ENCODE measurements at places on chromosomes 2 and 18.

DNA sequence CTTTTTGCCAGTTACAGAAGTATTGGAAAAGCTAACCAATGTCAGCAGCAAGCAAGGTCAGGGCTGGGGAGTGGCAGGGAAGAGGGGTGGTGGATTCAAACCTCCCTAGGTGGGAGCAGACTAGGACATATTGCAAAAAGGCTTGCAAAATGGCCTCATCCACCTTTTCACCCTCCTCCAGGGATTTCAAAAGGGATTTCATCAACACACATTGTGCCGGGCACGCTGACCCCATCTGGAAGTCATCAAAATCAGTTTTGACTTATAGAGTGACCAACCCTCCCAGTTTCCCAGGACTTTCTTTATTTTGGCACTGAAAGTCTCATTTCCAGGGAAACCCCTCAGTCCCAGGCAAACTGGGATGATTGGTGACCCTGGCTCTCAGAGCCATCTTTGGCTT is 94.7 kb downstream of the BIN1 start:
- no peak for DNase-seq

- DNase-seq = no peak
These were observed 112.7 kb upstream of the SESTD1 start for GRCh38 chr2:179377296-179377695.

GRCh38 chr2:172930871-172931255 is 144.8 kb upstream of the MAP3K20 start:
- DNase-seq = no peak

DNA sequence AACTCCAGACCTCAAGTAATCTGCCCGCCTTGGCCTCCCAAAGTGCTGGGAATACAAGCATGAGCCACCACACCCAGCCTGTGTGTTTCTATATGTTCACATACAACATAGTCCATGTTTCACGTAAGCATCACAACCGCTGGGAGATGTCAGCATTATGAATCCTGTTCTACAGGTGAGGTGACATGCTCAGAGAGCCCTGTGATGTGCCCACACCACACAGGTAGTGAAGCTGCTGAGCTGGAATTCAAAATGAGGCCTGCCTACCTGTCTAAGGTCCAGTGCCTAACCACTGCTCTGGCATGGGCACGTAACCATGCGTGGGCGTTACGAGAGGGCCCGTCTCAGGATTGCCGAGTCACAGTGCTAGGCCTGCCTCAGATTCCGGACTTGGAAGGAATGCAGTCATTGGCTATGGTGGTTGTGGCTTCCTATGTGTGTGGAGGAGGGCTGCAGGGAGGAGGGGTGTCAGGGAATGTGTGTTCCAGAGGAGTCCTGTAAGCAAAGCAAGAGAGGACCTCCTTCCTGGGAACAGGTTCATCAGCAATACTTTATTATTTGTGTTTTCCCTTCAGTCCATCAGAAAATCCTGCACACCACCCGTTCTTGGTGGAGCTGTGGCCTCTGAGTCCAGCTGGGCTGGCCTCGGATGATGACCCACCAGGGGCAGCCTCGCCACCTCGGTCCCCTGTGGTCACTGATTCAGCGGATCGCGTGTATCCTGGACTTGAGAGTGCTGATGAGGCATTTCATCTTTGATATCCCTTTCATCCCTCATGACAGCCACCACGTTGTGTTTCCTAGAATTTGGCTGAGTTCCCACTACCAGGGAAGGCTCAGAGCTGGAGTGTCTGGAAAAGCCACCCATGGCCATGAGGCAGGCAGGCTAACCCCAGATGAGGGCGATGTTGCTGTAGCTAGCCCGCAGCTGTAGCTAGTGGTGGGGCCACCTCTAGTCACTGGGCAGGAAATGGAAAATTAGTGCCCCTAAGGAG is 31.1 kb downstream of the HK2 start:
- DNase-seq = no peak

GRCh38 chr2:121695171-121695451 is 41.6 kb downstream of the NIFK start:
- no peak for DNase-seq

Measured in NCI-H1930 (cell line).